Subcutaneous preadipocyte (primary cell): ENCODE measurements at places on chromosomes 6 and 20. TPM values are rescaled to one million over a fixed set of nuclear protein-coding genes. Genes with fewer than 3 reads are reported as not detected.

DZANK1 gene
- total RNA-seq = 0.73 and 1.2 TPM in 2 replicates

STMND1 gene
- total RNA-seq = not detected in 2 replicates

USP49 gene
- total RNA-seq = 2.0 and 2.2 TPM in 2 replicates

FAM83D gene
- total RNA-seq = 15.8 and 28.7 TPM in 2 replicates

CYP39A1 gene
- total RNA-seq = 0.37 and 0.39 TPM in 2 replicates

HTR1E gene
- not detected in 2 replicates for total RNA-seq

FOXA2 gene
- not detected in 2 replicates for total RNA-seq

TNF gene
- total RNA-seq = not detected in 2 replicates

LAMA4 gene
- total RNA-seq = 511 and 632 TPM in 2 replicates

ASIP gene
- not detected in 2 replicates for total RNA-seq

AVP gene
- not detected in 2 replicates for total RNA-seq

ULBP2 gene
- 1.5 and 2.2 TPM in 2 replicates for total RNA-seq

PSORS1C1 gene
- total RNA-seq = 0.37 and 0.39 TPM in 2 replicates

HSPA12B gene
- total RNA-seq = 0.98 and 1.8 TPM in 2 replicates

ZKSCAN8 gene
- 12.7 and 12.9 TPM in 2 replicates for total RNA-seq

IL17A gene
- total RNA-seq = not detected in 2 replicates

TBC1D22B gene
- total RNA-seq = 4.8 and 6.6 TPM in 2 replicates

ABT1 gene
- 9.9 and 12.9 TPM in 2 replicates for total RNA-seq

BPI gene
- total RNA-seq = not detected in 2 replicates

MED23 gene
- total RNA-seq = 25.0 and 31.1 TPM in 2 replicates

CLPSL2 gene
- not detected in 2 replicates for total RNA-seq

JAG1 gene
- 20.9 and 34.8 TPM in 2 replicates for total RNA-seq

SLCO4A1 gene
- 0.73 and 7.2 TPM in 2 replicates for total RNA-seq

C4B gene
- total RNA-seq = 1.4 and 1.5 TPM in 2 replicates

MYCT1 gene
- total RNA-seq = not detected in 2 replicates

PNPLA1 gene
- not detected in 2 replicates for total RNA-seq

LCA5 gene
- total RNA-seq = 2.9 TPM in 2 replicates

NRN1 gene
- total RNA-seq = 29.0 and 51.4 TPM in 2 replicates

SLC29A1 gene
- total RNA-seq = 9.6 and 14.9 TPM in 2 replicates

DEFB124 gene
- not detected in 2 replicates for total RNA-seq

C6orf141 gene
- 1.5 and 6.5 TPM in 2 replicates for total RNA-seq
